ENCODE measurements at places on chromosomes 6 and 20. TPM values are rescaled to one million over a fixed set of nuclear protein-coding genes. Genes with fewer than 3 reads are reported as not detected.

DNA sequence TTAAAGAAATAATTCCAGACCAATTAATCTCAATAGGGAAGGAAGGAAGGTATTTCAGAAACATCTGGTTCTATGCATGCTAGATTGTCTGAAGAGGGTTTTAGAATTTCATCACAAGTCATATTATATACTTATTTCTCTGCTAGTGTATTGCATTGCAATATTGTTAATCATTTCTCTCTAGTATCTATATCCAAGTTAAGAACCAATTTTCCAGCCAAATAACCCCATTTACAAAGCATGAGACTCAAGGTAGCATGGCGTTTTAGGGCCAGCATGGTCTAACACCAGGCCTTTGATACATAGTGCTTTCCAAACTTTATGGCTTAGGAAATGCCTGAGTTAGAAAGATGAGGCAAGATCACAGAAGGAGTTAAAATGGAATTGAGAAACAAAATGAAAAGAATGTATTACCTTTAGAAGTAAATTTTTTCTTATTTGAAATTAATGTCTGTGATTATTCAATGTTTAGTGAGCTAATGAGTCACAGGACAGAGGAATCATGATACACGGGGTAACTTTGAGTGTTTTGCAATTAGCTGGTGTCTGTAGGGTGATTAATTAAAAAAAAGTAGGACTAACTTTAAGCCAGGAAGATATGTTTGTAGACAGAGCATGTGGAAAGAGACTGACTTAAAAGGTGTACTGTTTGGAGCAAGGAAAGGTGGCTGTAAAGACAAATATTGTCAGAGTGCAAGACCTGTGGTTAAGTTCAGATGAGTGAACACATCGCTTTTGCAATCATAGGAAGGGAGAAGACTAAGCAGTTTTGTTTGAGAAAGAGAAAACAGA lies 1006.2 kb upstream of the CITED2 start:
- DNase-seq: no peak

DNA sequence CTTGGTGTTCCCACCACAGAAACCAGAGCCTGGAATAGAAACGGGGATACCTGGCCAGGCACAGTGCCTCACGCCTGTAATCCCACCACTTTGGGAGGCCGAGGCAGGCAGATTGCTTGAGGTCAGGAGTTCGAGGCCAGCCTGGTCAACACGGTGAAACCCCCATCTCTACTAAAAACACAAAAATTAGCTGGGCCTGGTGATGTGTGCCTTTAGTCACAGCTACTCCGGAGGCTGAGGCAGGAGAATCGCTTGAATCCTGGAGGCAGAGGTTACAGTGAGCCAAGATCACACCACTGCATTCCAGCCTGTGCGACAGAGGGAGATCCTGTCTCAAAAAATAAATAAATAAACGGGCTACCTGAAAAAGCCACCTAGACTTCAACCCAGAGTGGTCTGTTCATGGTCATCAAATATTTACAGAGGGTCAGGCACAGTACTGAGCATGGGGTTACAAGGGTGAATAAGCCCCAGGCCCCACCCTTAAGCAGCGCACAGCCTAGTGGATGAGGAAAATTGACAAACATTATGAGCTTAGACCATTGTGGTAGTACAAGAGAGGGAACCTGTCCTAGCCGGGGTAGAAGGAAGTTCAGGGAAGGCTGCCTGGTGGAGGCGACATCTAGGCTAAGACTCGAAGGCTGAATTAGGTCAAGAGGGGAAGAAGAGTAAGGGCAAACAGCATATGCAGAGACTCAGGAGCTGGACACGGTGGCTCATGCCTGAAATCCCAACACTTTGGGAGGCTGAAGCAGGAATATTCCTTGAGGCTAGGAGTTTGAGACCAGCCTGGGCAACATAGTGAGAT lies 7.2 kb upstream of the PCIF1 start:
- DNase-seq: no peak

GRCh38 chr6:133809406-133809805 lies 79.5 kb upstream of the TCF21 start:
- DNase-seq: no peak

DNA sequence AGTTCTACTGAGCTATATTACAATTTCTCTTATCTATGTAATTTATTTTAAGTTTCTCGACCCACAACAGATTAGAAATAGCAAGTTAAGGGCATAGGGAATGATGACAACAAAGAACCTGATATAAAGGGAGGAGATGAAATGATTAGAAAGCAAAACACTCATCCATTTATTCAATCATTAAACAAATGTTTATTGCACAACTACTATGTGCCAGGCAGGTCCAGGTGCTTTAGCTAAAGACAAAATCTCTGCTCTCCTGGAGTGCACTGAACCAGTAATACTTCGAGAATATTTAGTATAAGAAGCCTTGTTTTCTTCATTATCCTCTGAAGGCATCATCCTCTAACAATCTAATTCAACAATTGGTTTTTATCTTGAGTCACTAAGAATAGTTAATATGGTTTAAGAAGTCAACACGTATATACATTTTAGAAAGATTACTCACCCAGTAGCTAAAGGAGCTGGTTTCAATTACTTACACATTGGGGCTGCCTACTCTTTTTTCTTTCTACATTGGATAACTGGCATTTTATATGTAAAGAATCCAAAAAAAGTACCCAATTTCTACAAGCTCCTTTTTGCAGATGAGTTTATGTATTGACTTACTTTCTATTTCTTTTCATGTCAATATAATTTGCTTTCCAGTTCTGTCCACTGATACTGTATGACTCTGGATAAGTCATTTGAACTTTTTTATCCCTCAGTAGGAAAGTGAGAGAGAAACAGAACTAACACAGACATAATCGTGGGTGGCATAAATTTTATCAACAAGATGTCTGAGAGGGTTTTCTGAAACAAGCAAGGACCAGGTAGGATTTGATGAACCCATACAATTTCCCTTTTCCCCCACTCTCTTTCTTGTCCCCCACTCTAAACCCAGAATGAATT lies 312.6 kb downstream of the CLIC5 start:
- DNase-seq: no peak

DNA sequence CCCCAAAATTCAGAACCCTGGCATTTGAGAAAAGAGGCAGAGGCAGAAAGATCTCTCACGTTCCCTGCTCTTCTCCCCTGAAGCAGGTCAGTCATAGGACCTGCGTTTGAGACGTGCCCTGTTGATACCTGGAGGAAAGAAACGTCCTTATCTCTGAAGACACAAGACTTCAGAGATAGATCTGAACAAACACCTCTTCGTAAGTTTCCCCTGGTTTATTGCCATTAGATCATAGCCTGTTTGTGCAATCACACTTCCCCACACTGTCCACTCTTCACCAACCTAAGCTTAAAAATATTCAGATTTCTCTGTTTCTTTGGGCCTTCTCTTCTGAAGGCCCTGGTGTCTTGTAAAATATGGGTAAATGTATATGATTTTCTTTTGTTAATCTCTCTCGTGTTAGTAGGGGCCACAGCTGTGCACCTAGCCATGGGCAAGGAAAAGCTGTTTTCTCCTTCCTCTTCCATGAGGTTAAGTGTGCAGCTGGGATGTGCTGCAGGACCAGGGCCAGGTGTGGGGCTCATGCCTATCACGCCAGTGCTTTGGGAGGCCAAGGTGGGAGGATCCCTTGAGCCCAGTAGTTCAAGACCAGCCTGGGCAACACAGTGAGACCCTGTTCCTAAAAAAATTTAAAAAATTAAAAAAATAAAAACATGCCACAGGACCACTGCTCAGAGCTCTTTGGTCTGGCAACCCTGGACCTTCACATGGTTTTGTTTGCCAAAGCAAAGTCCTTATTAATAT lies 4.7 kb upstream of the SLC22A2 start:
- no peak for DNase-seq

The GSTA2 gene
- 113 TPM for total RNA-seq

The CLVS2 gene
- total RNA-seq: 0.06 TPM

GRCh38 chr20:10619427-10619826 lies 54.4 kb downstream of the JAG1 start:
- no peak for DNase-seq

- peak; percentile 19 for DNase-seq
Measured at GRCh38 chr6:9405369-9405768, 970.0 kb upstream of the SLC35B3 start.

- no peak for DNase-seq
Measured at GRCh38 chr6:21748343-21749056, 154.9 kb downstream of the SOX4 start.

The OOEP gene
- total RNA-seq: 0.58 TPM

GRCh38 chr6:48378884-48379407 lies 267.9 kb upstream of the PTCHD4 start:
- DNase-seq: no peak

DNA sequence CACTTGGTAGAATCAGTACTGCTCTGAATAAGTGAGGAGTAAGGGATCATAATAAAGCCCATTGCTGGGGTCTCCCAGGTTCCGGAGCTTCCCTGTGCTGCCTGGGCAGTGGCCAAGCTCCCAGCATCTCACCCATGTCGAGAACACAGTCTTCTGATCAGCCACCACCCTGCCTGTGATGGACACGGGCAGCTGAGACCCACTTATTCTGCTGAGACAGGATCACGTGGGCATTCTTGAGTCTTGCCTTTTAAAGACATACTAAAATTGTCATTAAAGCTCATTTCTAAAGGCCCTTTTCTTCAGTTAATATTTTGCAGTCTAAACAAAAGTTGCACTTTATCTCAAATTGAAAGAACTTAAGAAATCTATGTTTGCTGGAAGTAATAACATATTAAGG lies 42.7 kb upstream of the SLC22A2 start:
- no peak for DNase-seq

Measured in mucosa of gallbladder (tissue), 1 donor.